Mesothelial cell of epicardium (in vitro differentiated cells): ENCODE measurements at places on chromosomes 16 and 17. TPM values are rescaled to one million over a fixed set of nuclear protein-coding genes. Genes with fewer than 3 reads are reported as not detected.

The TBX21 gene
- not detected in 3 replicates for total RNA-seq

The SYT17 gene
- 7.4 to 8.6 TPM (median 7.5 TPM) in 3 replicates for total RNA-seq

The CDH1 gene
- 214 to 236 TPM (median 219 TPM) in 3 replicates for total RNA-seq

The TP53TG3 gene
- not detected in 3 replicates for total RNA-seq

The NOTUM gene
- 5.9 to 8.2 TPM (median 6.5 TPM) in 3 replicates for total RNA-seq
